ENCODE measurements at places on chromosomes 12 and 14.

- no peak for DNase-seq
Measured at GRCh38 chr12:47223848-47224213, 144.1 kb upstream of the AMIGO2 start.

DNA sequence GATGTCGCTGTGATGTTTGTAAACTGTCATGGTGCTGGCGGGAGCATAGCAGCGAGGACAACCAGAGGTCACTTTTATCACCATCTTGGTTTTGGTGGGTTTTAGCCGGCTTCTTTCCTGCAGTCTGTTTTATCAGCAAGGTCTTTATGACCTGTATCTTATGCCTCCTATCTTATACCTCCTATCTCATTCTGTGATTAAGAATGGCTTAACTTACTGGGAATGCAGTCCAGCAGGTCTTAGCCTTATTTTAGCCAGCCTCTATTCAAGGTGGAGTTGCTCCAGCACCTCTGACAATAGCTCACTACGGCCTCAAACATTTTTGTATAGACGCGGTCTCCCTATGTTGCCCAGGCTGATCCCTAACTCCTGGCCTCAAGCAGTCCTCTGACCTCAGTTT, 53.7 kb downstream of the B4GALNT3 start:
- no peak for DNase-seq

DNA sequence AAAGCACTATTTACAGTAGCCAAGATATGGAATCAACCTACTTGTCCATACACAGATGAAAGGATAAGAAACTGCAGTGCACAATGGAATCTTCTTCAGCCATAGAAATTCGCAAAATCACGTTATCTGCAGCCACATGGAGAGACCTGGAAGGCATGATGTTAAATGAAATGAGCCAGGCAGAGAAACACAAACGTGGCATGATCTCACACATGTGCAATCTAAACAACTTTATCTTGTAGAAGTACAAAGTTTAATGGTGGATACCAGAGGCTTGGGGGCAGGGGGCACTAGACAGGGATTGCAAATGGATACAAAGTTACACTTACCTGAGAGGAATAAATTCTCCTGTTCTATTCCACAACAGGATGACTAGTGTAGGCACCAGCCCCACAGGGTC, 24.1 kb downstream of the ASCL4 start:
- no peak for DNase-seq

GRCh38 chr14:50831726-50832168, 785 bp upstream of the NIN start:
- no peak for DNase-seq

- DNase-seq = no peak
Measured at GRCh38 chr14:75626863-75627262, 33.8 kb downstream of the ERG28 start.
